ENCODE measurements at places on chromosomes 11 and 22. TPM values are rescaled to one million over a fixed set of nuclear protein-coding genes. Genes with fewer than 3 reads are reported as not detected.

LRRN4CL gene
- 1.5 TPM for total RNA-seq

SLC5A12 gene
- not detected for total RNA-seq

MMP12 gene
- not detected for total RNA-seq

TNNT3 gene
- total RNA-seq: 5.1 TPM
